ENCODE measurements at places on chromosomes 7 and 10.

DNA sequence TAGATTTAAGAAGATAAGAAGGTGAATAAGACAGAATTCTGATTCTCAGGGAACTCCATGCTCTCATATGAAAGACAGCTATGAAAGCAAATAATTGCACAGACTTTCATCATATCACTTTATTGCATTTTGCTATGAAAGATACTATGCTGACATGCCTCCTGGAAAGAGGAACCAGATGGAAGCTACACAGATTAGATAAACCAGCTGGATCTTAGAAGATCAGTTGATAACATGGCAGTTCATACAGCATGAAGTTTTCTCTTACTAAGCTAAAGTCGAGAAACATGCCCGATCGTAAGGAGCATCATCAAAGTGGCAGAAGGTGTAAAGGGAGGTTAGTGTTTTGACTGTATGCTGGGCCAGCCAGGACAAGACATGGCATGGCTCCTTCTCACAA, 112.5 kb upstream of the DPP6 start:
- DNase-seq: no peak

DNA sequence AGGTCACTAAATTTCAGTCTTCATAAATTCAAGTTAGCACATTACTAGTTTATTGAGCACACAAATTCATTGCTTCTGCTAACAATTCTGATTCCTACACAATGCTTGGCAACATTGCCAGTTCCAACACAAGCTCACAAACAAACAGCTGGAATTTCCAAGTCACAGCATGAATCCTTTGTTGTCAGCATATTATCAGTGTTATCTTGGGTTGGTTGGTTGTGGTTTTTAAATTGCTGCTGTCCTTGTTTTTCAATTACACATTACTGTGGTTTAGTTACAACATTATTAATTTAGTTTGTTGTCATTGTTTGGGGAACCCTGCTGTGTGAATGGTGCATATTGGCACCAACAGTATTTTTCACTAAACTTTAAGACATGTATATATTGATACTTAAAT, 86.0 kb upstream of the ARID5B start:
- DNase-seq: no peak

DNA sequence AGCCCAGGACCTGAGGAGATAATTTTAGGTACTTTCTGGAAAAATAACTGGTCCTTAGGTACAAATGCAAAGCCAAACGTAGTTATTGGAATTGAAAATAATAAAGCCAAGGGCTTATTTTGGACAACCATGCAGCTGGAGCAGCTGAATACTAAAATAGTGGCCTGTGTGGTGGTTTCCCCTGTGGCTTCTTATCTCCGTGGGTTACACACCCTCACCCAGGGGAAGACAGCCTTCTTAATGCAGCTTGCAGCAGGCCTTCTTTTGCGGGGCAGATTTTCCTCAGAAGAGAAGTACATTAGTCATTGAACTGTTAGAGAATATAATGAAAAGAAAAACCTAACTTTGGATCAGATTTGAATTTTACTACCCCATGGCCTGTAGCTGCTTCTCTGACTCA, 133.5 kb downstream of the ST7 start:
- no peak for DNase-seq

- DNase-seq: no peak
Measured at GRCh38 chr7:32200646-32201045, 130.4 kb upstream of the PDE1C start.

- DNase-seq: no peak
Measured at GRCh38 chr7:153043440-153043839, 283.9 kb downstream of the ACTR3B start.

DNA sequence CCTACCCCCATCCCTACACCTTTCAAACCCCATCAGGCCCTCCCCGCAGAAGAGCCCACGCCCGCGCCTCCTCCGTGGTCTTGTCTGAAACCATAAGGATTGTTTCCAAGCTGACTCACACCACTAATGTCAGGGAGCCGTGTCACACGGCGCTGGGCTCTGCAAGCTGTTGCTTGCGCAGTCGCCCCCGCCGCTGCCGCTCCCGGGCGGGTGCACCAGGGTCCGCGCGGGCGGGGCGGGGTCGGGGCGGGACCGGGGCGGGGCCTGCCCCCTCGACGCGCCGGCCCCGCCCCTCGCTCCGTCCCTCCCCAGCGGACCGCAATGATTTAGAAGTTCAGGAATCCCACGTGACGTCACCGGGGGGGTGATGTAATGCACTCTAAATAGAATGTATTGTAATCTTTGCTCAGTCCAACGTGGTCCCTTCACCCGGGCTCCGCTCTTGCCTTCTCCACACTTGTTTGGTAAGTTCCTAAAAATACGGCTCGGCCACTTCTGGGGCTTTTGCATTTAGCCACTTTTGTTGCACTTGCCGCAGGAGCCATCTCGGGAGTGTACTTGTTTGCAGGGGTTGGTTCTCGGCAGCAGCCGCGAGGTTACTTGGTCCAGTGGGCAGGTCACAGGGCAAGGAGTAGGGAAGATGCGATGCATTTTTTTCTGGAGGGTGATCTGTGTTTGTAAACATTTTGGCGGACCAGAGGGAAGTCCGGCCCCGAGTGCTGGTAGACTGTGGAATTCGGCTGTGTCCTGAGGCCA, 3.2 kb upstream of the CREB5 start:
- peak; percentile 24 for DNase-seq

GRCh38 chr10:113045147-113046055, 95.4 kb downstream of the TCF7L2 start:
- DNase-seq: no peak

Data from activated CD4-positive, CD25-positive, alpha-beta regulatory T cell (primary cell).